ENCODE measurements at places on chromosomes 12 and 14.

DNA sequence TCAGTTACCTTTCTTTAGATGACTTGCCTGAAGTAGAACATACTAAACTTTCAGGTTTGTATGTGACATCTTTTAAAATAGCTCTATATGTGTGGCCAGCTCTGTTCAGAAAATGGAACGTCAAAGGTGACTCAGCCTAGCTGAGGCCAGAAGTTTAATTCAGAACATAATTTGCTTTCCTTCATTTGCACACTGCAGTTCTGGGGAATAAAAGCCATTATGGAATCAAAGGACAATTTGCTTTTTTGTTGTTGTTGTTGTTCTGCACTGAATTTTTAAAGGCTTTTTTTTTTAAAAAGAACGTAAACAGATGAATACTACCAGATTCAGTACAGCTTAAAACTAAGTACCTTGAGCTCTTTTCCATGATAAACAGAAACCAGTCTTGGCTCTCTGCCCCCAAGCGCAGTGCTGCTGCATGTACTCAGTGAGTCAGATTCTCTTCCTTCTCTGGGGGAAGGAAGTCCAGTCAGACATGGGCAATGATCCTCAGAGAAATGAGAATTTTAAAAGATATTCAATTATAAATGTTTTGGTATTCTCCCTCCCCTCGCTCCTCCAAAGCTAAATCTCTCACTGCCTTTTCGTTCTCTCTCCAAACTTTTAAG, 644.2 kb downstream of the NOVA1 start:
- no peak for DNase-seq

GRCh38 chr14:104221636-104222369, 83.4 kb downstream of the KIF26A start:
- DNase-seq, result no peak

DNA sequence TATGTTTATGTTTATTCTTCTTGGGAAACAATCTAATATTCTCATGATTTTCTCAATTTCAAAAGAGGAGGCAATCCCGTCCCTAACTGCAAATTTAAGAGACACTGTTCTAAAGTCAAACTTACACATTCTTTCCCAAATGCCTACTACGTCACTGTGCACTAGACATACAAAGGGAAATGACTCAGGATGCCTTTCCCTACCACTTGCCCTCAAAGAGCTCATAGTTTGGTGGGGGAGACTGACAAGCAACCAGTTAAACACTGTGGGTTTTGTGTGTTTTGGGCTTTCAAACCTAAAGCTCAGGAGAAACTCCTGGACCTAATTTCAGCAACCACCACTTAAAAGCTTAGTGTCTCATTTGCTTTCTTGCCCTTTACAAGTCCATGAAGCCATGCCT, 58.4 kb downstream of the ATP2B1 start:
- DNase-seq, result no peak

DNA sequence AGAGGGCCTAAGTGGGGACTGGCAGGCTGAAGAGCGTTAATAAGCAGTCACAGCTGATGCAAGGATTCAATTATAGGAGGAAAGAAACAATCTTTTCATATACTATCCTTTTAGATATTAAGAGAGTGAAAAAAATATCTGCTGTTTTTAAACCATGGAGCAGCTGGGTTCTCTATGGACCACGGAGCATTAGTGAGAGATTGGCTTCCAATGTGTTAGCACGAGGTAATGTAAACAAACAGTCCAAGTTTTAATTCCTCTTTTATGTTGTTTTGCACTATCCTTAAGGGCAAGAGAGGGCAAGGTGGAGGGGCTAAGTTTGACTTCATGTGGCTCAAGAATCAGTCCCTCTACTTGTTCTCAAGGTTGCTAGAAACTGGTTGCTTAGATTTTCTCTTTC, 30.9 kb downstream of the CDKN1B start:
- DNase-seq, result no peak

DNA sequence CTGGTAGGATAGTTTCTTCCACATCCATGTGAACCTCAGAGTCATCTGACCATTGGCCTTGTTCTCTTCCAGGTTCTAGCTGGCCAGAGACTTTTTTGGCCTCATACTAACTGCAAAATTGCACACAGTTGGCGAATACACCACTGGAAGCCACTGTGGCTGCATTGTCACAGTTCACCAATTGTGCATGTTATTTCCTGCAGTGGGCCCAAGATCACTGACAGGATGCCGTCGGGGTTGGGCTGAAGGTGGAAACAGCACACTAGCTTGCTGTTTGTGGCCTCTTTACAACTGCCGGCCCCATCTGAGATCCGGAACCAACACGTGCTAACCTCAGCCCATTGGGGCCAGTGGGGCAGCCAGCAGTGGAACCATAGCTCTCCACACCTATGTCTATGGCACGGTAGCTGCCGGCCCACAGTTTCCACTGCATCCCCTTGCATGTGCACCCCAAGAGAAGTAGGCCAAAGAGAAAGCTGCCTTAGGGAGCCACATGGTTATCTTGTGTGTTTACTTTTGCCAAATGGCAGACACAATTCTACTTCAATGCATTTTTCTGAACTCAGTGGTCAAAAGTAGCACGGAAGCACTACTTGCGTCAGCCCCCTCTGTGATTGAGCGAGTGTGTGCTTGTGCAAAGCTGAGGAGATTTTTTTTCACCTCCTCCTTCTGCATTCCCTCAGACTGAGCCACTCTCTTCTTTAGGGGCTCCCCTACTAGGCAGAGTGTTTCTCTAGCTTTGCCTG, 464.0 kb downstream of the RAD51B start:
- DNase-seq, result no peak

DNA sequence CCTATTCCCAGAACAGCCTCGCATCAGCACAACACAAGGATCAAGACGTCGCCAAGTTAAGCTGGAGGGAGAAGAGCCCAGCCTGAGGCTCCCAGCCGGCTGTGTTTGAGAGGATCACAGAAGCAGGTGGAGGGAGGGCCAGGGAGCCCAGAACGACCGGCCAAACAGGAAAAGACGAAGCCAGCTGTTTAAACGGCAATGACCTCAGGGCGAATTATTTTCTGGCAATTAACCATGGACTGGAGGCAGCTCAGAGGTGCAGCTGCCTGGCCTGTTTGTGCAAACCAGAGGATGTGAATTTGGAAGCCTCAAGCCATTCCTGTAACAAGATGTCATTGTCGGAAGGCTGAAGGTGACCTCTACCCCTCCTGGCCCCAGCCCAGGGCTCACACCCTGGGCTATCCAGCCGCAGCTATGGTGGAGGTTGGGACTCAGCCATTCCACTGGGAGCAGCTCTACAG, 175.8 kb upstream of the PRMT8 start:
- no peak for DNase-seq

- no peak for DNase-seq
These were observed 101.2 kb downstream of the BTG1 start for GRCh38 chr12:92044435-92044834.

GRCh38 chr14:53547593-53547992, 394.5 kb upstream of the DDHD1 start:
- DNase-seq, result no peak

Data from MM.1S (cell line).